ENCODE measurements at places on chromosomes 5 and 9.

DNA sequence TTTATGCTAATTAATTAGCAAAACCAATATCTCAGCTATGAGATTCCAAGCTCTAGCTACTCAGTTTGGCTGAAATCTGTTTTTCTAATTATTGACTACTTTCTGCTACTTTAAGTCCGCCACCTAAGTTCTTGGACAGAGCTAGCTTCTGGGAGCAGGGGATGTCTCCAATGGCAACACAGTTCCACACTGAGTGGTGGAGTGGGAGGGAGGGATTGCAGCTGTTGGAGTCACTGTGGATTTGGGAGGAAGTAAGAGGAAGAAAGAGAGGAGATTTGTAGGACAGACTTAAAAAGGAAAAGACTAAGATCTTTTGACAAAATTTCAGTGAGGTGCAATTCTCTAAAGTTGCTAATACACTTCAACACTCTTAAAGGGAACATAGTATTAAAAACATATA, 450.8 kb downstream of the NFIB start:
- no peak for DNase-seq

DNA sequence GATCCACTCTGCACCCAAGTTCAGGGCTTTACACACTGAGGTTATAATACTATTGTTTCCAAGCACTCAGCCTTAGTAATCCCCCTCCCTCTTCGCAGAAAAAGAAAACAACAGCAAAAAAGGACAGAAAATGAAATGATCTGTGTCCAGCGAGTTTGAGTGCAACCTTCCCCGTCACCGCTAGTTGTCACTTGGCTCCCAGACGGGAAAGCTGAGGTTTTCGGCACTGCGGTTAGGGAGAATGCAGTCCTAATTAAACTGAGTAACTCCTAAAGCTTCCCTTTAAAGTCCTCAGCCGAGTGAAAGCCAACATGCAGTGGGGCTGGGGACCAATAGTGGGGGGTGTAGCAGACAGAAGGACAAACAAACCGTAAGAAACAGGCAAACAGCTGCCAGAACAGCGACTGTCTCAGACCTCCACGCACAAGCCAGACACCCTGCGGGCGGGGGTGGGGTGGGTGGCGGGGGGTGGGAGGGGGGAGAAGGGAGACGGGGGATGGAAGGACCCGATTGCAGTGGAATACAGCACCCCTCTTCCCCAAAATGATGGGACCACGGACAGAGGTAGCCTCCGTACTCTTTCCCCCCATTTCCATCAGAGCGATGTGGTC, 680 bp downstream of the GLRA1 start:
- DNase-seq, result peak; percentile 16

DNA sequence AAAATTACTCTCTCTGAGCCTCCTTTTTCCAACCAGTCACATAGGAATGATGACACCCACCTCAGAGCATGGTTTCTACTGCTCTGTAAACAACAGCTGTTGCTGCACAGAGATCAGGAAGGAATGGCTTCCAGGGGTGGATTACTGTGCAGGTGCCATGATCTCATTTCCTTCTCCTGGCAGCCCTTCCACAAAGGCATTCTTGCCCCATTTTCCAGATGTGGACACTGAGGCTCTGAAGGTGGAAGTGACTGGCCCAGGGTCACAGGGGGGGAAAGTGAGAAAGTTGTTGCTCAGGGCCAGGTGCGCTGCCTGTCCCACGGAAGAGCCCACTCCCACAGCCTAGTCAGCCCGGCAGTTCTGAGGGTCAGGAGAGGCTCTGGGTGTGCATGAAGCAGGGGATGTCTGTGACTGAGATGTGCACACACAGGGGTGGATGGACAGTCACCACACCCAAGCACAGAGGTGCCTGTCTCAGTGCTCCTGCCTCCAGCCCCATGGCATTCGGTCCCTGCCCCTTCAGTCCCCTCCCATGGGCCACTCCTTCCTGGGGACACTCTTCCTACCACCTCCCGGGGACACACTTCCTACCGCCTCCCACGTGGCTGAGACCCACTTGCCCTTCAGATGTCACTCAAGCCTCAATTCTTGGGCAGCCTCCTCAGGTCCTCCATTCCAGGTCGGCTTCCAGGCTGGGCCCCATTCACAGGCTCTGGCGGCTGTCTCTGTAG, 17.0 kb downstream of the FGFR4 start:
- no peak for DNase-seq

- DNase-seq, result no peak
These were observed 280.8 kb upstream of the IL12B start for GRCh38 chr5:159610966-159611579.

DNA sequence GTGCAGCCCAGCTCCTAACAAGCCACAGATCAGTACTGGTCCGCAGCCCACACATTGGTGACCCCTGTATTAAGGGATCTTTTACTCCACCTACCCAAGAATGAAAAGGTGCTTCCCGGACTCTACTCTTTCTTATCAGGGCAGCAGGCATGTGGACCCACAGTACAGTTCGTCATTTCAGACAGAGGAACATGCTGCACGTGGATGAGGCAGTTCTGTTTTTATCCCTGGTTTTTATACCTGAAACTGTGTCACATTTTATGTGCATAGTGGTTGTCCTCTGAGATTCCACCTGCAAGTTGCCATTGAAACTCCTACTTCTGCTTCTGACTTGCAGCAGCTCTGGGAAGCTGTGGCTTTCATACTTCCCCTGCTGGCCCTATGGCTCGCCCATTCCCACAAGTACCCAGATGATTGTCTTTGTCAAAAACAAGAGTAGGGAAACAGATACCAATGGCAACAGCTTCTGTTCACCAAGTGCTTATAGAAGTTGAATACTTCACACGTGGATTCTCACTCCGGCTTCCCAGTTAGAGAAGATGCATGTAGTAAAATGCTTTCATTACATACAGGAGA, 208.0 kb downstream of the TRIO start:
- DNase-seq, result no peak
